ENCODE measurements at places on chromosomes 4 and X.

DNA sequence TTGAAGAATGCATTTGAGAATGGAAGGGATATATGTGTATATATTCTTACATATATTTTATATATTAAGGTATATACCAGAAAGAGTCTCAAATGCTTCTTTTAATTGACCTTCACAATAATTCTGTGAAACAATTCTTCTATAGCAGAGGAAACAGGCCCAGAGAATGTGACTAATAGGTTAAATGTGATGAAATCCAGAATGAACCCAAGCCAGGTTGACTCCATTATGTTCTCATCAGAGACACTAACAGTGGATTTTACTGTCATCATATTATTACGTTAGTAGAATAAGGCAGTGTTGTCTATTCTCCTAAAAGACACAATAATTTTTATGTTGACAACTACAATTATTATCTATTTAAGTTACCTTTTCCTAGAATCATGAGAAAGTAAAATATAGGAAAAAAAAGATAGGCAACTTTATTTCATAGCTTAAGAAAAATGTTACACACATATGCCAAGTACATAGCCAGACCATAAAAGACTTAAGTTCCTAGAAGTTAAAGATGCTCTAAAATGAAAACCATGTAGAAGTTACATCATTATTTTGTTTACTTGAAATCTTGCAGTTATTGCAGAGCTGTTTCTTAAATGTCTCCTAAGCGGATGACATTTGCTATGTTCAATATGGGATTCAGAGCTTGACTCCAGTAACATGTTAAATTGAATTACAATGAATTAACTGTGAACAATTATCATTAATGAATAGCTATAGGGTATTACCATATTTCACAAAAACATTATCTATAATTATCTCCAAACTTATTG is 56.2 kb upstream of the ANKRD50 start:
- no peak overlapping the region for H3K4me3 ChIP-seq
- H3K36me3 ChIP-seq, result no peaks in the 10 kb centered on the region
- H3K4me1 ChIP-seq, result no peaks in the 10 kb centered on the region
- no peak for DNase-seq
- no peaks in the 10 kb centered on the region for H3K27me3 ChIP-seq

DNA sequence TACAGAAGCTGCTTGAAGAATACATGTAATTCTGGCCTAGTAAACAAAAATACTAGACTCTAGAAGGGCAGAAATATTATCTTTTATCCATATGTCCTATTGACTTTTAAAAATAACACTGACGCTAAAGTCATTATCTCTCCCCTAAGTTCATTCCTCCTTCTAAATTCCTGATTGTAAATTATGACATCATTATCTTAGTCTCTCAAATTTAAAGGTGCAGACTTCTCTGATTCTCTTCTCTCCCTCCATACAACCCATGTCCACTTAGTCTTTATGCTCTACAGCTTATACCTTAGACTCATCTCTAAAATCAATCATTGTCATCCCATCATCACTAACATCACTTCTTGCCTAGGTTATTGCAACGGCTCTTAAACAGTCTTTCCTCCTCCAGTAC is 327.9 kb upstream of the GRIA3 start:
- H3K4me1 ChIP-seq, result no peaks in the 10 kb centered on the region
- H3K27ac ChIP-seq, result no peak overlapping the region
- DNase-seq, result no peak
- no peak overlapping the region for H3K4me3 ChIP-seq

GRCh38 chr4:173714456-173714855 is 184.4 kb upstream of the HAND2 start:
- no peaks in the 10 kb centered on the region for H3K36me3 ChIP-seq
- H3K27me3 ChIP-seq, result no peaks in the 10 kb centered on the region
- no peak overlapping the region for H3K4me3 ChIP-seq
- no peak for DNase-seq
- H3K27ac ChIP-seq, result no peak overlapping the region
- H3K4me1 ChIP-seq, result no peaks in the 10 kb centered on the region

GRCh38 chr4:26116057-26116456 is 202.0 kb downstream of the SMIM20 start:
- no peaks in the 10 kb centered on the region for H3K36me3 ChIP-seq
- no peaks in the 10 kb centered on the region for H3K4me1 ChIP-seq

- no peaks in the 10 kb centered on the region for H3K27me3 ChIP-seq
- no peak for DNase-seq
- H3K27ac ChIP-seq, result no peak overlapping the region
- H3K4me3 ChIP-seq, result no peak overlapping the region
Observed at GRCh38 chrX:38452603-38453002, 100.2 kb downstream of the OTC start.

DNA sequence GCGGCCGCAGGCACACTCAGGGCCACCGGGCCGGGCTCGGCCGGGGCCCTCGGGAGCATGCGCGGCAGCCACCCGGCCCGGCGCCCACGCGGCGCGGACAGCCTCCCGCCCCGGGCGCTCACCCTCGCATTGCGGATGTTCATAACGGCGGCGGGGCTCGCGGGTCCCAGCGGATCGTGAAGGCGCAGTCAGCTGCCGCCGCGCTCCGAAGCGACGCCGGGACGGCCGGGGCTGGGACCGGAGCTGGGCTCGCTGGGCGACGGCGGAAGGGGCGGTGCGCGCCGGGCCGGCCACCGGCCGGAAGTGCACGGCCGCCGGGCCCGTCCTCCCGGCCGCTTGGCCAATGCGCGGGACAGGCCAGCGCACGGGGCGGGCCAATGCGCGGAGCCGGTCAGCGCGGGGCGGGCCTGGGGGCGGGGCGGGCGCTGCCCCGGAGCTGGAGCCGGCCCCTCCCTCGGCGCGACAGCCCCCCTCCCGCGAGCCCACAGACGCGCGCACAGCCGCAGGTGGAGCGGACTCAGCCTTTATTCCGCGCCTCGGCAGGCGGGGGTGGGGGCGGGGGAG is at the start of gene NAA10:
Gene NAA10 (minus strand): TSS at position 276 of the 564 bp plus-strand sequence. CDS start 133 bp downstream, at position 143.
- H3K36me3 ChIP-seq, result peaks cover 5% of the 10 kb centered on the region
- peaks cover 11% of the 10 kb centered on the region for H3K4me1 ChIP-seq
- H3K27me3 ChIP-seq, result no peaks in the 10 kb centered on the region
- peak within 1 kb of the TSS; percentile 51 for H3K4me3 ChIP-seq
- DNase-seq, result peak; percentile 76
- H3K27ac ChIP-seq, result no peak within 1 kb of the TSS

- H3K27ac ChIP-seq, result no peak overlapping the region
- H3K4me3 ChIP-seq, result no peak overlapping the region
- H3K27me3 ChIP-seq, result no peaks in the 10 kb centered on the region
- no peaks in the 10 kb centered on the region for H3K4me1 ChIP-seq
- DNase-seq, result no peak
- H3K36me3 ChIP-seq, result no peaks in the 10 kb centered on the region
Observed at GRCh38 chr4:123524958-123525628, 128.5 kb downstream of the SPRY1 start.

DNA sequence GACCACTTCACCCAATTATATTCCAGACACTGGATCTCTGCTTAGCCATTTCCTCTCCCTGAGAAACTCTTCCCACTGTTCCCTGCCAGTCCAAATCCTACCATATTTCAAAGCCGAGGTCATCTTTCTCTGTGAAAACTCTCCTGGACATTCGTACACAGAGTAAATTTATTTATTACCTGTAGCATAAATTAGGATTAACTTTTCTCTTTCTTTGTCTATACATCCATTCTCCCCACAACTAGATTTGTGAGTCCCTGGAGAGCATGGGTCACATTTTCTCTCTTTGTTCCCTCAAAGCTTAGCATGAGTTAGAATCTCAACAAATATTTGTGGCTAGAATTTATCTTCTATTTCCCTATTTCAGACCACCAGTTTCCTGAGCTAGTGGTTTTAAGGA is 27.8 kb upstream of the SMIM10 start:
- H3K27ac ChIP-seq, result no peak overlapping the region
- H3K4me3 ChIP-seq, result no peak overlapping the region
- no peaks in the 10 kb centered on the region for H3K27me3 ChIP-seq

GRCh38 chrX:70549429-70549828 is 104.8 kb downstream of the DLG3 start:
- no peaks in the 10 kb centered on the region for H3K36me3 ChIP-seq
- no peaks in the 10 kb centered on the region for H3K27me3 ChIP-seq
- H3K4me1 ChIP-seq, result no peaks in the 10 kb centered on the region
- no peak overlapping the region for H3K27ac ChIP-seq

DNA sequence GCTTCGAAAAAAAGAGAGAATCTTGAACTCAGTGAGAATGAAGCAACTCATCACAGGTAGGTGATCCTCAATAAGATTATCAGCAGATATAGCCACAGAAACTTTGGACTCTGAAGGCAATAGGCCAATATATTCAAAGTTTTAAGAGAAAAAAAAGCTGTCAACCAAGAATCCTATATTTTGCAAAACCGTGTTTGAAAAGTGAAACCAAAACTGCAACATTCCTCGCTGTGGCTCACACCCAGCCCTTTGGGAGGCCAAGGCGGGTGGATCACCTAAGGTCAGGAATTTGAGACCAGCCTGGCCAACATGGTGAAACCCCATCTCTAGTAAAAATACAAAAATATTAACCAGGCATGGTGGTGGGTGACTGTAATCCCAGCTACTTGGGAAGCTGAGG is 22.8 kb downstream of the MAD2L1 start:
- H3K4me3 ChIP-seq, result no peak overlapping the region
- no peaks in the 10 kb centered on the region for H3K4me1 ChIP-seq
- no peak for DNase-seq
- H3K36me3 ChIP-seq, result no peaks in the 10 kb centered on the region

DNA sequence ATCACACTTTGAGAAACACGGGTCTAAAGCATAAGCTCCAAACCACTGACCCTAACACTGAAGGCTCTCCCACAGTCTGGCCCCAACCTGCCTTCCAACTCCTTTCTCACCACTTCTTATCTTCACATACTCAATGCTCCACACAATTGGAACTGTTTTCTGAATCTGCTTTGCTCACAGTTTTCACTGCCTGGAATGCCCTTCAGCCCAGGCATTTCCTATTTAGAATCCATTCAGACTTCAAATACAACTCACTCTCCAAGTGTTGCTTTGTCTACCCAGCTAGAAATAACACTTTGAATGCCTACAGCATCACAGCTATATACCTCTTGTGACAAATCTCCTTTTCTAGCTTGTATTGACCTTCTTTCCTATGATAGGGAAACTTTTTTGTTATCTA is 10.2 kb downstream of the OTUD4 start:
- no peaks in the 10 kb centered on the region for H3K36me3 ChIP-seq
- no peak overlapping the region for H3K4me3 ChIP-seq
- DNase-seq, result no peak
- no peak overlapping the region for H3K27ac ChIP-seq
- H3K27me3 ChIP-seq, result no peaks in the 10 kb centered on the region

DNA sequence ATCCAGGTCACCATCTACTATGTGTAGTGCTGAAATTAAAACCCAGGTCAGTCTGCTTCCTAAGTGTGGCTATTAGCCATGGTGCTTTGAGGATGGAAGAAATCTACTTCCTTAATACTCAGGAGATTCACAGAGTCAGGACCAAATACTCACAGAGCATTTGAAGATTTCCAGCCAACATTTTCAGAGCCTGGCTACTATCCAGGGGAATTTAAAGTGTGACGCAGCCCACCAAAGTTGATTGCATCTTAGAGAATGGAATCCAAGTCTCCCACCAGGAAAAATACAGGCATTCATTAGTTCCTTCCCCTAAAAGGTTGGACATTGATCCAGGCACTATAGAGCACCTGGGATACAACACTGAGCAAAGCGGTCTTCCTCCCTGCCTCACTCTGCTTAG is 83.8 kb downstream of the HS3ST1 start:
- H3K27me3 ChIP-seq, result no peaks in the 10 kb centered on the region
- no peaks in the 10 kb centered on the region for H3K36me3 ChIP-seq
- DNase-seq, result no peak
- H3K4me3 ChIP-seq, result no peak overlapping the region

DNA sequence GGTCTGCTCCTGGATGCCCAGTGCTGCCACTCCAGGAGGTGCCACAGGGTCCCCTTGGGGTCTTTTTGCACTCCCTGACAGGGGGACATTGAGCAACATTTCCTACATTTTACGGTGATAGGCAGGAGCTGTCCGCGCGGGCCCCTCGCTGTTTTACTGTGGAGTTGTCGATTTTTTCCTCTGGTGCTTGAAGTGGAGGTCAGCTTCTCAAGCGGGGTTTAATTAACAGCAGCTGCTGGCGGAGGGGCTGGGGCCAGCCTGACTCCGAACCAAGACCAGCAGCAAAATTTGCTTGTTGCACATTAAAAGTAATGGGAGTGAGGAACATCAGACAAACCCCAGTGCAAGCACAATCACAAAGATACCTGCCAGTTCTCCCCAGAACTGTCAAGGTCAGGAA is 13.2 kb upstream of the SH3TC1 start:
- H3K4me1 ChIP-seq, result peaks cover 18% of the 10 kb centered on the region
- no peaks in the 10 kb centered on the region for H3K27me3 ChIP-seq
- no peak for DNase-seq
- no peak overlapping the region for H3K27ac ChIP-seq

GRCh38 chrX:73577361-73577760 is 14.4 kb downstream of the CHIC1 start:
- no peaks in the 10 kb centered on the region for H3K36me3 ChIP-seq
- no peak overlapping the region for H3K27ac ChIP-seq
- H3K4me1 ChIP-seq, result no peaks in the 10 kb centered on the region
- DNase-seq, result peak; percentile 1

DNA sequence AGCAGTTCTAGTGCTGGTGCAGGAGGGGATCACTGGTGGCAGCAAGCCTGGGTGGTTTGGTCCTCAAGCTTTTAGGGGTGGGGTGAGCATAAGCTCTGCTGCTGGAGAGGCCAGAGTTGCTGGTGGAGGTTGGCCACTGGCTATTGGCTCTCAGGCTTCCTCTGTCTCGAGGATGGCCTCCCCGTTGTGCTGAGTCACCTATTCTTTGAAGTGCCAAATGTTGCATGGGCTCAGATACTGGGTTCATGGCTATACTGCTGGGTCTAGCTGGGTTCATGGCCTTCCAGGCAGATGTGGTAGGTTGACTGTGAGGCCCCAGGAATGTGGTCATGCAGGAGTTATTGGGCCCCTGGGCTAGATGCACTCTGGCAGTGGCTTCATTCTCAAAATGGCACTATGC is 466.3 kb downstream of the NAF1 start:
- H3K4me1 ChIP-seq, result no peaks in the 10 kb centered on the region
- no peak overlapping the region for H3K4me3 ChIP-seq
- no peaks in the 10 kb centered on the region for H3K36me3 ChIP-seq
- no peak for DNase-seq
- H3K27me3 ChIP-seq, result no peaks in the 10 kb centered on the region
- H3K27ac ChIP-seq, result no peak overlapping the region

- no peak overlapping the region for H3K4me3 ChIP-seq
- no peak for DNase-seq
- H3K27me3 ChIP-seq, result no peaks in the 10 kb centered on the region
- H3K27ac ChIP-seq, result peak overlapping the region; percentile 74
Observed at GRCh38 chr4:86014599-86014998, 345.3 kb downstream of the MAPK10 start.

GRCh38 chr4:121336706-121337105 is 44.1 kb downstream of the QRFPR start:
- no peak overlapping the region for H3K27ac ChIP-seq
- DNase-seq, result no peak
- H3K27me3 ChIP-seq, result no peaks in the 10 kb centered on the region
- no peaks in the 10 kb centered on the region for H3K36me3 ChIP-seq
- no peak overlapping the region for H3K4me3 ChIP-seq

- H3K4me3 ChIP-seq, result no peak overlapping the region
- H3K36me3 ChIP-seq, result no peaks in the 10 kb centered on the region
- no peaks in the 10 kb centered on the region for H3K27me3 ChIP-seq
- H3K27ac ChIP-seq, result no peak overlapping the region
Observed at GRCh38 chrX:38142610-38143009, 78.1 kb downstream of the SRPX start.

All from thyroid gland (tissue), 4 donors.